ENCODE measurements at places on chromosomes 2 and 18.

DNA sequence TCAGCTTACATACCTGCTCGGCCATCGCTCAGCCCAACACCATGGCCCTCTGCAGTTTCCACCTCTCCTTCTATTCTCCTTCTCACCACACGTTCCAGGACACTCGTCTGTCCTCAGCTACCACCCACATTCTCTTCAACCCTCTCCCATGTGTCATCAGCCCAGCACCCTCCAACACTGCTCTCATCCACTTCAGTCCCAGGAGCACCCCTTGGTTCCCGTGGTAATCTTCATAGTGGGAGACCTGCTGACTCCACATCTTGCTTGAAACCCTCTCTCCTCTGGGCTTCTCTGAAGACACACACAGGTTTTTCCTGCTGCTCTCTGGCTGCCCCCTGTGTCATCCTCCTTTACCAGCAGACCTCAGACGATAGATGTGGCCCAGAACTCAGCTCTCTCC is 228.7 kb downstream of the GBX2 start:
- DNase-seq: no peak

DNA sequence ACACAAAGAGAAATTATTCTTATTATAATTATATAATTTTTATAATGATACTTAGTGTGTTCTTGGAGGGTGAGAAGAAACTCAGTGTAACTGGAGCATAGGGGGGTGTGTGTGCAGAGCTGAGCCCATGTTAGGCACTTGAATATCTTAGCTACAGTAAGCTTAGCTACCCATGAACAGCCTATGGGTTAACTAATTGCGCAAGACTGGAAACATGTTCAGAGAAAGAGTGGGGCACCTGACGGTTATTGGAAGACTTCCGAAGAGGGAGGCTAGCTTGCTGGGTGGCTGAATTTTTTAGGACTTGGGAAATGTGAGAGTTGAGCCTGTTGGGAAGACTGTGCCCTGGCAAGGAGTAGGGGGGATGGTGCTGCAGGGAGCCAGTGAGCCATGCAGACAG is 229.2 kb downstream of the SLC4A3 start:
- no peak for DNase-seq

GRCh38 chr18:23538001-23538400 is 34.7 kb downstream of the RMC1 start:
- no peak for DNase-seq

DNA sequence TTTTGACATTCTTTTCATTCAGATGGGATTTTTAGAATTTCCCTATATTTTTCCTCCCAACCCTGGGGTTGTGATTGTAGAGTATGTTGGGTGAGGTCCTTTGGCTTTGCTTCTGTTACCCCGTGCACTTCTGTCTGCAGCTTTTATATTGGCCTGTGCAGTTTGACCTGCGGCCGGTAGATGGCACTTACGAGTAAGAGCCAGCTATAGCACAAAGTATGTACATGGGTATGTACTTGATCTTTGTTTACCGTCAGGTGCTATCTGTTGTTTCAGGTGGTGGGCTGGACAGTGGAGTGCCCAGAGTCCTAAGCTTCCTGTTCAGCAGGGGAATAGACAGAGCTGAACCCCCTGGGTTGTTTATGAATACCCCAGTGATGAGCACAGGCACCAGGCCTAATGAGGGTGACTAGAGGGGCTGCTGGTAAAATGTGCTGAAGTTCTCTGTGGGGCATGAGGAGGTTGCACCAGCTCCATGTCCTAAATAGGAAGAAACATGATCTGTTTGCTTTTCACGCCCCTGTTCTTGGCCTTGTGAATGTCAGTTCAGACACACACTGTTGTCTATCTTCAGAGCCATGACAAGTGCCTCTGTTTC is 58.9 kb upstream of the THUMPD2 start:
- DNase-seq: no peak

GRCh38 chr18:9380101-9380500 is 45.5 kb downstream of the TWSG1 start:
- peak; percentile 10 for DNase-seq

GRCh38 chr2:234468503-234468902 is 28.4 kb downstream of the ARL4C start:
- DNase-seq: no peak

DNA sequence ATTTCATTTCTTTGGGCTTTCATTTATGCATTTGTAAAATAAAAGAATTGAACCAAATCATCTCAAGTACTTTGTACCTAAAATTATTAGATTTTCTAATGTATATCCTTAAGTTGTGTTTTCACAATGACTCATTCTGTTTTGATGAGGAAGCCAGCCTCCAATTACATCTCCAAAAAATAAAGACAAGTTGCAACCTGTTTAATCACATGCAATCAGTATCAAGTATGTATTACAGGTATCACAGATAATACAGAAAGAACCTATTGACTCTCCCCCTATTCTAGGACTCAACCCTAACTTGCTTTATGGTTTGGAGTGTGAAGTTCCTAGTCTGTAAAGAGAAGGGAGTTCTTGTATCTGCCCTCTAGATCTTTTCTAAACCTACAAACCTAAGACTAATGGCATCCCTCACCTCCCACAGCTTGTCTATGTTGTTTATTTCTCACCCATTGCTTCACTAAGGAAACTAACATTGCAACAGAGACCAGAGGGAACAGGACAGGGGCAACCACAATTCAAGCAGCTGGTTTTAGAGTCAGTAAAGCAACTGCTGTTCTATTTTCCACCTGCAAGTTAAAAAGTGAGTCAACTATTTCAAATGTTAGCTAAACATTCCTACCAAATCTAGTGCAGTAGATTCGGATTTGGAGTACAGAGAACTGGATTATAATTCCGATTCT is 141.1 kb upstream of the ETAA1 start:
- no peak for DNase-seq

DNA sequence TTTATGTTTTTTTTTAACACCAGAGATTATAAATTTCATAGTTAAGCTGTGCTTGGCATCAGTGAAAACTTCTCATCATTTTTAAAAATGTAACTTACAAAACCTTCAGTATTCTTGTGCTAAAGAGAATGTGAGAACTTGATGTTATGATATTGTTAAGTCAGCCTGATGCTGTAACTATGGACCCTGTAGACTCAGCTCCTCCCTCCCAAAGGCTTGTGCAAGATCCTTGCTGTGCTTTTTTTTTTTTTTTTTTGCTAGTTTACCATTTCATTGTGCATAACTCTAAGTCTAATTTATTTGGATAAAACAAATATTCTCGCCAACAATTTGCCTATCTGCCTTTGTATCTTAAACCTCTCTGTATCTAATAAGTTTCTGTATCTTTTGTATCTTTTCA is 12.9 kb upstream of the TFPI start:
- no peak for DNase-seq

- DNase-seq: no peak
These were observed 171.1 kb downstream of the FTCDNL1 start for GRCh38 chr2:199679883-199680282.

DNA sequence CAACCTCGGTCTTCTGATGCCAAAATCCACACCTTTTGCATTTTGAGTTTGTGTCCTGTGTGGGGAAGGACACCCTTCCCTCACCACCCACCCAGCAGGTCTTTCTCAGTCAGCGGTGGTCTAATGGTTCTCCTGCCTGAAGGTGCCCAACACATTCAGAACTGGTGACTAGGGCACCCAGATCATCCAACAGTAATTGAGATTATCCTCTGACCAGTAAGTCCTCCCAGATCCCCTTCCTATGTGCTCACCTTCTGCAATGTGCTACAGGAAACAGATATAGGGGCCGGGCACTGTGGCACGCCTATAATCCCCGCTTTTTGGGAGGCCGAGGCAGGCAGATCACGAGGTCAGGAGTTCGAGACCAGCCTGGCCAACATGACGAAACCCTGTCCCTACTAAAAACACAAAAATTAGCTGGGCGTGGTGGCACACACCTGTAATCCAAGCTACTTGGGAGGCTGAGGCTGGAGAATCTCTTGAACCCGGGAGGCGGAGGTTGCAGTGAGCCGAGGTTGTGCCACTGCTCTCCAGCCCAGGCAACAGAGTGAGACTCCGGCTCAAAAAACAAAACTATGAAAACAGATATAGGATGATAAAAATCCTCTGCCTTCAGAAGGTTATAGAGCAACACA is 56.2 kb downstream of the REEP1 start:
- no peak for DNase-seq
